Cardiac fibroblast (primary cell): ENCODE measurements at places on chromosomes 11 and 22.

GRCh38 chr22:34102633-34103032 is 182.4 kb upstream of the LARGE1 start:
- DNase-seq, result no peak

DNA sequence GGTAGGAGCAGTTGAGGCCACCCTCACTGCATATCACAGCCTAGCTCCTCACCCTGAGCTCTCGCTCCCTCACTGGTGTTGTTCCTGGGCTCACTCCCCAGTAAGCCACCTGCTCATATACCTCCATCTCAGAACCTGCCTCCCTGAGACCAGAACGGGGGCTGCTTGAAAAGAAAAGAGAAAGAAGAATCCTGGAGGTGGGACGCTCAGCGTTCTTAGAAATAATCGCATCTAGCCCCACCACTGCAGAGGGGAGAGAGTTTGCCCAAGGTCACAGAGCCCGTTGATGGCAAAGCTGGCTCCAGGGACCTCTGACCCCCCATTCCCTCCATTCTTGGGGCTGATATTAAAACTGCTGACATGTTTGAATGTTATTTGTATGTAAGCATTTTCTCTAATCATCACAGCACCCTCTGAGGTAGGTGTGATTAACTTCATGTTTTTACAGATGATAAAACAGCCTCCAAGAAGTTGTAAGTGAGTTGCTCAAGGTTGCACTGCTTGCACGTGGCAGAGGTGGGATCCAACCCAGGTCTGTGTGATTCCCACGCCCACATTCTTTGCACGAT is 132.6 kb upstream of the TEAD1 start:
- no peak for DNase-seq

GRCh38 chr11:95044010-95044409 is 5.2 kb upstream of the KDM4F start:
- DNase-seq, result no peak

DNA sequence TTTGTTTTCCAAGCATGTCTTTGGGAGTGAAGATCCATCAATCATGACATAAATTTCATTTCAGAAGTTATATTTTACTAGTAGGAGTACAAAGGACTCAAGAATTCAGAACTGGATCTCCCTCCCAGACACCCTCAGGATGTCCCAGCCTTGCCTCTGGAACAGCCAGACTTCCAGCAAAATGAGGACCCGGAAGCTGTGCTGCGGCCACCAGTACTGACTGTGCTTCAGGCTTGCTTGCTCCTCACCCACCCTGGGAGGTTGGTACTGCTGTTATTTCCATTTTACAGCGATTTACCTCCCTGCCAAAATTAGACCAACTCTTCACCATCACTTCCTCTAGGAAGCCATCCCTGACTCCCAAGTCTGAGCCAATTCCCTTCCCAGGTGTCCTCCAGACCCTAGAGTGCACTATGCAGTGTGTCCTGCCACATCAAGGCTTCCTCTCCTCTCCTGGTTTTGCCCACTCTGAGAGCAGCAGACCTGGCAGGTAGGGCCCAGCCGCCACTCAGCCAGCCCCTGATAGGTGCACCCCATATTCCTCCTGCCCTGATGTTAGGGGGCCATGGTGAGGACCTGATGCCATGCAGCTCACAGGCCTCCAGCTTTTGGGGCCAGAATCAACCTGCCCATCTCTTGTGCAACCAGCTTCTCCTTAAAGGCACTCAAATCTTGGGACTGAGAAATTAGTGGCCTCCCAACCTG is 47.3 kb upstream of the WNT7B start:
- DNase-seq, result no peak

DNA sequence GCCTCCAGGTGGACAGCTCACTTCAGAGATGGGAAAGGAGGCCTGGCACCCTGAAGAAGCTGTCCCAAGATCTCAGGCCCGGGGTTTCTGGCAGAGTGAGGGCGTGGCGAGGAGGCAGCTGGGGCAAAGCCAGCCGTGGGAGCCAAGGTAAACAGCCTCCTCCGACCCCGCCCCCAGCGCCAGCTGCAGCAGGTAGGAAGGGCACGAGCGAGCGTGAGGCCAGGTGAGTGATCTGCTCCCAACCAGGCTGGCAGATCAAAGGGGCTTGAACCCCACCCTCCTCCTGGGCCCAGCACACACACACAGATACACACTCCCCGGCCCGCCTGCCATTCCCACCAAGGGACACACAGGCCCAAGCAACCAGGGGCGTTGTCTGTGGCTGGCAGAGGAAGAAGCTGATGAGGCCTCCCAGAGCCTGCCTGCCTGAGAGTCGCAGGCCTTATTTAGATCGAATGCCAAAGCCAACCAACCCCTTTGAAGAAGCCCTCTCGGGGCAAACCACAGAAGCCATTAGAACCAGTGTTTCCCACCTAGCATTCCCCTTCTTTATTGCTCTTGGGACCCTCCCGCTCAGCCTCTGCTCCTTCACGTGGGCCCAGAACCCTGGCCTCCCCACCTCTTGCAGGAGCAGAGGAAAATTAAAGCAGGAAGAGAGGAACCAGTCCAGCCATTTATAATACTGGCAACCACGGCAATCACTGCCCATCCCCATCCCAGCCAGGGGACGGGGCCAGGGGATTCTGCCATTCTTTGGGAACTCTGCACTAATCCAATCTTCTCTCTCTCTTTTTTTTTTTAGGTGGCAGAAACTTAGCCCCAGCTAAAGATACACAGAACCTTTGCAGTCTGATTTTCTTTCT is 5.0 kb downstream of the PDGFB start:
- no peak for DNase-seq

DNA sequence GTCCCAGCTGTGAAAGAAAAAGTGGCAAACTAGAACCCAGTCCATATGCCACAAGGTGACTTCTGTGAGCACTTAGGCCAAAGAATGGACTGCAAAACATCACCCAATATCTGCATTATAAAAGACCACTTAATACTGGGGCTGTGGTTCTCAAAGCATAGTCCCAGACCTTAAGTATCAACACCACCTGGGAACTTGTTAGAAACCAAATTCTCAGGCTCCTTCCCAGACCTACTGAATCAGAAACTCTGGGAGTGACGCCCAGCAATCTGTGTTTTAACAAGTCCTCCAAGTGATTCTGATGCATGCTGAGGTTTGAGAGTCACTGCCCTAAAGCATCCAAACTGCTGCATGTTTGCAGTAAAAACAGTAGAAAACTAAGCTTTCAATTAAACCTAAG is 81.3 kb downstream of the SERGEF start:
- DNase-seq, result no peak

GRCh38 chr22:24950272-24950902 is 2.1 kb upstream of the KIAA1671 start:
- peak; percentile 87 for DNase-seq

- DNase-seq, result no peak
Observed at GRCh38 chr11:93958991-93959390, 62.2 kb upstream of the HEPHL1 start.

- no peak for DNase-seq
Observed at GRCh38 chr11:73342633-73343032, 33.6 kb upstream of the RELT start.

DNA sequence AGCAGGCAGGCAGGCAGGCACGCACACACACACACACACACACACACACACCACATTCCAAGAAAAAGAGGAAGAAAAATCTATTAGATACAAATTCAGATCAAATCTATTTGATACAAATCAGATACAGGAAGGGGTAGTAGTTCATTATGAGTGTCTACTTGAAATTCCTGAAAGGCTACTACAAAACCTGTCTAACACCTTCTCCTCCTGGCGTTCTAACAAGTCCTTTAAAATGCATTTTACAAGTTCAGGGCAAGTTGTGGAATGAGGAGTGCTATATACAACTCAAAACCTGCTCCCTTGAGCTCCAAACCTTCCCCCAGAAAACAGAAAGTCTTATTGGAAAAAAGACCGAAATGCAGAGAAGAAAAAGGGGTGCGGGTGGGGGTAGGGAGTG is 476 bp downstream of the ARHGAP32 start:
- no peak for DNase-seq

DNA sequence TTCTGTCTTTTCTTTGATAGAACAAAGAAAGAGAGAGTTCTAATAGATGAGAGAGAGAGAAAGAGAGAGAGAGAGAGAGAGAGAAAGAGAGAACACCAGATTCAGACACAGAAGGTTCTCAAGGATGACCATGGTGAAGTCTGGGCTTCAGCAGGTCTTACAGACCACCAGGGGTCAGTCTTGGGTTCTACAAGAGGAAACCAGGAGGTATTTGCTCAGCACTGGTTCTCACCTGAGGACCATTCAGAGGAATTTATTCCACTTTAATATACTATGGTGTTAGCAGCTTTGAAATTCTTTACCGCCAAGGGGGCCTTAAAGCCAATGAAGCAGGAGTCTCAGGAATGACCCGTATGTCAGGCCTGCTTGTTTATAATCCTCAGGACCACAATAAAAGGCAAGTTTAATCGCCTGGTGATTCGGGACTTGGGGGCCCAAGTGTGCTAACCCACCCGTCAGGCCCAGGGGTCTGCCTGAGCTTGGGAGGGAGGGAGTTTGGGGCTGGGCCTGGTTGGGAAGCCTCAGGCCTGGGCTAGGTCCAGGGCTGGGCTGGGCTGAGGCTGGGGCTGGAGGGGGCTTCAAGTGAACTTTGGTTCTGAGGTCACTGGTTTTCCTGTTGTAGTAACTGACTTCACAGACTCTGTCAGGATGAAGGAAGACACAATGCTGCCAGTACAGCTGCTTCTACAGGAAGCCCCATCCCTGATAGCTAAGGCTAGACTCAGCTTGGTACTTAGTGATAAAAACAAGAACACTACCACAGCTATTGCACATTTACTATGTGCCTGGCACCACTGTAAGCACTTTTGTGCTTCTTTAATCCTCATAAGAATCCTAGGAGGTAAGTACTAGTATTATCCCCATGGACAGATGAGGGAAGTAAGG is 179.2 kb upstream of the ZBED5 start:
- DNase-seq, result peak; percentile 76

- peak; percentile 36 for DNase-seq
Observed at GRCh38 chr22:31122532-31123291, at the start of gene INPP5J. INPP5J (plus strand) TSS chr22:31122966; CDS start chr22:31123015, 49 bp downstream.

- no peak for DNase-seq
Observed at GRCh38 chr22:40249286-40249685, 71.6 kb downstream of the TNRC6B start.

DNA sequence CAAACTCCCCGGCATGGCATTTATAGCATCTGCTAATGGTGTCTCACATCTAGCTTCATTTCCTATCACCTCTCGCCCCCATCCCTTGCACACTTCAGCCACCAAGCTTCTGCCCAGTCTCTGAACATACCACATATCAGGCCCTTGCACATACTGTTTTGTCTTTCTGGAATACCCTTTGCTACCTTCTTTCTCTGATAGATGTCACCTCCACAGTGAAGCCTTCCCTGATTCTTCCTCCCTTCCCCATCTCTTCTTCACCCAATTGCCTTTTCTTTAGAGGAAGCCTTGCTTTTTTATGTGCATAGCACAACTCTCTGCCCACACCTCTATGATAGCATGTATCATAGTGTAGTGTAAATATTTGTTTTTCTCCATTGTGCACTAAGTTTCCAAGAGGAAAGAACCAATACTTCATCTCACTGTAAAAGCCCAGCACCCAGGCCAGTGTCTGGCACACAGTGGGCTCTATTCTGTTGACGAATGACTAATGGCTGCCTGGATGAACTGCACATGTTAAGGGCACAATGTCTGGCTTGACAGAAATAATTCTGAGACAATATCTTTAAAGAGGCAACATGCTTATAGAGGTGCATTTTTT is 27.8 kb downstream of the P4HA3 start:
- no peak for DNase-seq

DNA sequence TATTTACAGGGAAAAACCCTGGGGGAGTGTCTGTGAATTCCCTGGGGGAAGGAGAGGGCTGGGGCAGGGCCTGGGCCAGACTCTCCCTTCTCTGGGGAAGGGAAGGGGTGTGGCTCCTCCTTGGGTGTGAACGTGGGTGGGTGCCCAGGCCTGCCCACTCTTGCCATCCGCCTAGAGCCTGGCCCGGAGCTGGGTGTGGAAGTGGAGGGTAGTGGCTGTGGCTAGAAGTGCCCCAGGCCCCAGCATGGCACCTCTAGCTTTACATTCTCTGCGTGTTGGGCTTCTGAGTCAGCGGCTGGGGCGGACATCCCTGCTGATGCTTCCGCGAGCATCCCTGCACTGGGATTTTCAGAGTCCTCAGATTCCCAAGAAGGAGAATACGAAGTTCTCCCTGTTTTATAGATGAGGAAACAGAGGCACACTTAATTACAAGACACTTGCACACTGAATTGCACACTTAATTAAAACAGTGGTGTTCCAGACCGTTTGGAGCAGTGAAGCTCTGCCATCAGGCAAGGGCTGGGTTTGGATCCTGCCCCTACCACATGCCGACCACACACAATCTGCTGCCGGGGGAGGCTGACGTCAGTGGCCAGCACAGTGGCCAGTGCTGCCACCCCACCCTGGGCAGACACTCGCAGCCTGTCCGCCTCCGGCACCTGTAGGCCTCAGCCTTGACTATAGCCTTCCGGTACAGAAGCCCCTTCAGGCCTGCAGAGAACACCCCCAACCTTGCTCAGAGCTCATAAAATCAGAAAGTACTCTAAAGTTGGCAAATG is 7.6 kb downstream of the BAD start:
- DNase-seq, result no peak

DNA sequence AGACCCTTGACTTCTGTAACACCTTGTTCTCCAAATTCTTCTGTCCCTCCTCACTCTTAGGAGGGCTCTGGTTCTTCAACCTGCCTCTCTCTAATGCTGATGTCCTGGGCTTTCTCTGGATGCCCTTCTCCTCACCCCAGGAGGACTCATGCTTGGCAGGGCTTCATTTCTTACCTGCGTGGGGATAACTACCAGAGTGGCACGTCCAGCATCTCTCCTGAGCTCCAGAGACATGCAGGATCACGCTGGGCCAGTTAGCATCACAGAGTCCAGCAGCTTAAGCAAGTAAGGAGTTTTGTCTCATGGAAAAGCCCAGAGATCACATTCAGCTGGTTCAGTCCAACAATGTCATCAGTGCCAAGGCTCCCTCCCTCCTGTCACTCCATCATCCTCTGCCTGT is 36.4 kb downstream of the RTL6 start:
- DNase-seq, result no peak

DNA sequence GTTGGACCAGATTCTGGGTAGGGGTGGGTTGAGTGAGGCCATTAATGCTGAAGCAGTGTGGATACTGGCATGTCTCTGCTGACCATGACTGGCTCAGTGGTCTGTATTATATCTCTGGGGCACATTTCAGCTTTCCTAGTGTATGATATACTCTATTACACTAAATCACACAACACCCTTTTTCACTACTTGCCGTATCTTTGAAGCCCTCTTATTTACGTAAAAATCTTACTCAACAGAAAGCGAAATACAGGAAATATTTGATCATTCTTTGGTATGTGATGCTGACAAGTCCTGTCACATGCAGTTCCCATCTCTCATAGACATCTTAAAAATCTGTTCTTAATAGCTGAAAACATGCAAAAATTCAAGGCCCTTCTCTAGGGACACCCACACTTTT is 40.3 kb downstream of the OR5B17 start:
- DNase-seq, result peak; percentile 1
